Inflammatory macrophage treated with lipopolysaccharide for 4 hours (primary cell): ENCODE measurements at places on chromosomes 6 and 20.
A peak's percentile ranks its signal among the peaks of the same experiment; 100 is the strongest.

DNA sequence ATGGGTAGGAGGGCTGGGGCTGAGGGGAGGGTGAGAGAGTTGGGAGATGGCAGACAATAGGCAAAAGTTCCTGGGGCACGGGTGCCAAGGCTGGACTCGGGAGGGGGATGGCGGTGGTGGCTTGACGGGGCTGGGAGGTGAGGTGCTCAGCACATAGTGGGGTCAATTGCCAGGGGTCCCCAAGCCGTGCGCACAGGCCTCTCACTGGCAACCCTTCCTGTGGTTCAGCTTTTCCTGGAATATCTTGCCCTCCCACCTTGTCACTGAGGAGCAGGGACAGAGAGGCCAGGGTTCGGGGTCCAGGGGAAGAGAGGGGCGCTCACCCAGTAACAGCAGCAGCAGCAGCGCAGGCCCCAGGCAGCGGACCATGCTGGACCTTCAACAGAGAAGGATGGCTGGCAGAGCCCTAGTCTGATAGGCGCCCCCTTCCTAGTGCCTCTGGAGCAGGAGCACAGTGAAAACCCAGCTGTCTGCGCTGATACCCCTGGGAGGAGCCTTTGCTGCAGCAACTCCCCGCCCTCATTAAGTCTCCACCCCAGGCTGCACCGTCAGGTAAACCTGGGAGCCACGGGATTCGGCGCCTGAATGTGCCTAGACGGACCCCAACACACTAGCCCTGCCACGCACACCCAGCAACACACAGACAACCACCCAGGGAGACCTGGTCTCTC is at the start of gene GFRA4:
Gene GFRA4, minus strand, starts transcription at position 369 of the 671 bp plus-strand sequence. Its CDS starts 0 bp downstream, at position 369.
- no peak for DNase-seq

GRCh38 chr20:59242714-59243626 is 57.4 kb upstream of the EDN3 start:
- peak; percentile 11 for DNase-seq

GRCh38 chr6:169166896-169167580 is 86.6 kb downstream of the THBS2 start:
- DNase-seq: no peak

GRCh38 chr20:59125836-59126235 is 37.8 kb upstream of the ZNF831 start:
- no peak for DNase-seq

GRCh38 chr20:20926222-20926905 is 179.8 kb downstream of the LINC00237 start:
- DNase-seq: no peak

DNA sequence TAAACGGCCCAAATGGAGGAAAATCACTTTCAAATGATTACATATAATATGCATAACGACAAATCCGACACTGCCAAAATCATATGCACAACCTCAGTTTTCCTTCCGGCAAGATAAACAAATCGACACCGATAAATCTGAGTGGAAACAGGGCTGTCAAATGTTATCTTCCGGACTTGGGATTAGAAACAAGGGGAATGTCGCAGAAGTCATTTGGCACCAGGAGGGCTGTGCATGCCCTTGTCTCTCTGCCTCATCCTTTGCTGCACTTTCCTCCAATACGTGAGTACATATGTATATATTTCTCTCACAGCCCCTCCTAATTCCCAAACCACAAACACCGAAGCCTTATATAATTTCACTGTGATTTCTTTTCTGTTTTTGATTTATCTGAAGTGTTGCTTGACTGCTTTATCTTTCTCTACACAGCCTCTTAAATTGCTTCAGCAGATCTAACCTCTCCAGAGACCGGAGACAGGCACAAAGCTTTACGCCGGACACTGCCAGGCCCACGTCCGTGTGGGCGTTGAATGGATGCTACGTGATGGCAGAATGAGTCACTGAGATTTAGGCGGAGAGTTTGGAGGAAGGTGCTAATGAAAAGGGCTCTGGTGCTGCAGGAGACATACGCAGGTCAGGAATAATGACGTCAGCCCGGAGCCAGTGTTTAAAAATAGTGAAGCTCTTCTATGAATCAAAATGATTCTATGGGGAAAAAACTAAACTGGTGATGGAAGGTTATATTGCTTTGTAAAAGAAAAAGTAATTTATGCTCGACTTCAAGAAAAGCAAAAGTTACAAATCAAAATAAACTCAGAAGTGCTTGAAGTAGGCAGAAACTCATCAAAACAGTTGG is 21.0 kb upstream of the PRELID3B start:
- no peak for DNase-seq

DNA sequence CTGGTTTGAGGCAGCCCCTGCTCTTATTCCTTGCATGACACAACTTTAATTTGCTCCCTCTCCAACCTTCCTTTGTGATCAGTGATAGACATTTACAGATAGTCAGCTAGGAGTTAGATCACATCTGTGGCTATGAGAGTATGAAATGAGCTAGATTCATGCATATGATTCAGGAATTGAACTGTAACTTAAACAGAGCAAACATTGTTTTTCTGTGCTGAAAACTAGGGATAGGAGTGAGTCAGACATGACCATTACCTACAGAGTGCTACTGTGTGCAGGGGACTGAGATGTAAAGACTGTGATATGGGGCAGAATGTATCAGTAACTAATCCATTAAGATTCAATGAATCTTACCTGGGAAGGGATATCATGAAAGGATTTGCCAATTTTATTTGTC is 279.4 kb upstream of the SPTLC3 start:
- DNase-seq: no peak

DNA sequence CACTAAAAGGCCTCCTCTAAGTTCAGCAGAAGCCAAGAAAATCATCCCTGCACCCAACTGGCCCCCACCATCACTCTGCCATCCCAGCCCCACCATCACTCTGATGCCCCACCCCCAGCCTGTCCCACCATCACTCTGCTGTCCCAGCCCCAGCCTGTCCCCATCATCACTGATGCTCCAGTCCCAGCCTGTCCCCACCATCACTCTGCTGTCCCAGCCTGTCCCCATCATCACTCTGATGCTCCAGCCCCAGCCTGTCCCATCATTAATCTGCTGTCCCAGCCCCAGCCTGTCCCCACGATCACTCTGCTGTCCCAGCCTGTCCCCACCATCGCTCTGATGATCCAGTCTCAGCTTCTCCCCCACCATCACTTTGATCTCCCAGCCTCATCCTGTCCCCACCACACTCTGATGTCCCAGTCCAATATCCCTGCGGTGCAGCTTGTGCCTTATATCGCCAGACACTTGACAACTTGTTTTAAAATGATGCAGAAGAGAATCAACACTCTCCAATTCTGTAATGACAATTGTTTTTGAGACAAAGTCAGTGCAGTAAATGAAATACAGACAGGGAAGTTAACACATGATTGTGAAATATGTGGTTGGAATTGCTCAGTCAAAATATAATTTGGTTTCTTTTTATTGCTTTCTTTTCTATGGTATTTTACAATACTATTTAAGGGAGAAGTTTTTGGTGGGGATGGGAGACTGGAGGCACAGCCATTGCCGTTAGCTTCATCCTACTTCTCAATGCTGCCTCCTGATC is 100.8 kb downstream of the TNFAIP3 start:
- DNase-seq: peak; percentile 83

- DNase-seq: peak; percentile 18
Measured at GRCh38 chr6:152206072-152206818, 398.8 kb downstream of the ESR1 start.

DNA sequence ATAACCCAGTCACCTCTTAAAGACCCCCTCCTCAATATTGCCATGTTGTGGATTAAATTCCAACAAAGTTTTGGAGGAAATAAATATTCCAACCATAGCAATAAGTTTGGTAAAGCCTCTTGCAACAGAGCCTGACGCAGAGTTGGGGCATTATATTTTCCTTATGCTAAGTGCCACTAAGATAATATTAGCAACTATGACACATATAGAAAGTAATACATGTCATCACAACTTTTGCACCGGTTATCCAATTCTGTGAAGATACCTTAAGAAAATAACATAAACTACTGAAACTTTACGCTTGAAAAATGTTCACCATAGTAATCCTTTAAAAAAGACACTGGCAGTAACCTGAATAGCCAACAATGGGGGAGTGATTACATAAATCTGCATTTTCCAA is 52.2 kb upstream of the TRERF1 start:
- peak; percentile 49 for DNase-seq

DNA sequence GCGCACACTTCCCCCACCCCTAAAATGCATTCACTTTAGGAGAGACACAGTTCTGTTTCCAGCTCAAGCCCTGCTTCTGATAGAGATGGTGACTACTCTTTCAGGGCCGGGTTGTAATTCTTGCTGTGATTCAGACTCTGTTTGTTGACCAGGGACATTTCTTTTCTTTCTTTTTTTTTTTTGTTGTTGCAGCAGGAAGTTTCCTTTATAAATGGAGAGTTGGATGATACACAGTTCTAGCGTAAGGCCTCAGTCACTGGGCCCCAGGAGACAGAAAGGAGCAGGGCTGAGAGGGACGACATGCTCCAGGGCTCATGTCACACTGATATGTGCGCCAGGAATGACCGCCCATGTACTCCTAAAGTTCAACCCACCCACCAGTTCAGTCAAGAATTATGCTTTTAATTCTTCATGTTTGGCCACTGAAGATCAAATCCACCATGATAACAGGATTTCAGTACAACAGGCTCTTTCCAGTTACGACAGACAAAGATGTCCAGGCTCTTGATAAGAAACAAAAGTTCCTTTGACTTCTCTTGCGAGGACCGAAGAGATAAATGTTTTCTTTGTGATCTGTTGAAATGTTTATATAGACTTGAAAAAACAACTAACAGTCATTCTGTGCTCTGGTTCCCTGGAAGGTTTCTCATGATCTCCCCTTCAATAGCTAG is 142.5 kb downstream of the CD164 start:
- DNase-seq: peak; percentile 46

- no peak for DNase-seq
Measured at GRCh38 chr20:38228436-38228835, 32.1 kb downstream of the KIAA1755 start.

DNA sequence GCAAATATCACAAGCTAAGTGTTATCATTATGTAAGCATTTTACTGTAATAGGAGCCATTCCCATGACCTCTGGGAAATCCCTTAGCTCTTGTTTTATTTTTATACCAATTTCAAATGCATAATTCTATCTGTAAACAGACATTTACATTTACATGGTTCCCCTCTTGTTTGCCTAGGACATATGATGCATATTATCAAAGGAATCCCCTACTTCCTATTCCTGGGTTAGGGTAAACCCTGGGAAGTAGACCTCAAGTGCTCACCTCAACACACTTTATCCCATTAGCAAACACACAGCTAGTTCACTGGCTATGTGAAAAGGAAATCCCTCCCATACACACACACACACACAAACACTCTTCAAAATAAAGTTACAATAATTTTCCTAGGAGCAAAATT is 27.1 kb downstream of the PDE10A start:
- no peak for DNase-seq

DNA sequence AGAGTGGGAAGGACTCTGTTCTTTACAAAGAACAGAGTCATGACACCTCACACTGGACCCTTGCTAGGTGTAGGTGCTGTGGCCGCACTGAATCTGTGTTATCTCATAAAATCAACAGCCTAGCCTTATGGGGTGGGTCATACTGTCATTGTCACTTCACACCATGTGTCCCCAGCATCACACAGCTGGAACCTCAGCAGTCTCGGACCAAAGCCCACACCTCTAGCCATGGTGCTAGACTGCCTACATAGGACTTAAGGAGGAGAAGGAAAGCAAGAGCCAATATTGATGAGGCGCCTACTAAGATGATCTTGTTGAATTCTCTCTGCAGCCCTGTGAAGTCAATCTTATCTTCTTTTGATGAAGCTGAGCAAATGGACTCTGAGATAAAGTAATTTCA is 31.0 kb downstream of the UNC5CL start:
- DNase-seq: no peak

- no peak for DNase-seq
Measured at GRCh38 chr20:57335392-57335791, 5.8 kb downstream of the SPO11 start.

DNA sequence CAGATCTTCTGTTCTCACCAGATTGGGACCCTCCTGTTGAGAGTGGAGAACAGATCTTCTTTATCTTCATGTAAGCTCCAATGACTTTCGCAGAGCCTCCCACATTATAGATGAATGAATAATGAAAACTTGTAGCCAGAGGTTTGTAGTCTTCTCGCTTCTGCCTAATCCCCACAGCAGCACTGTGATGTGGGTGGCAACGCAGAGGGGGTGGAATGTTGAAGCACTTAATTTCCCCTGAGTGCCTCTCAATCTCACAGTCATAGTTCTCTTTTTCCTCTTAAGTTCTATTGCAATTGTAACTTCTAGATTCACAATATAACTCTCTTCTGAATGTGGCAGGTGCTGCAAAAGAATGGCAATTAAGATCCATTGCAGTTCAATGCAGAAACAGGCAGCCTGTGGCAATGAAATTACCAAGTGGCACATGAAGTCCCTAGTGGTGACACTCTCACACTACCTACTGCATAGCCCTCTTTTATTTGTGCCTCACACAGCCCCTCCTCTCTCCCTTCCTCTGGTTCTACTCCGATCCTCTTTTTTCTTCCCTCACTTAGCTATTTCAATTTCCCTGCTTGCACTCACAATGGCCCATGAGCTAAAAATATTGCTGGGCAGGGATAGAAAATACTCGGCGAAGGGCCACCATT is 281.9 kb downstream of the UBE3D start:
- DNase-seq: no peak

GRCh38 chr6:112155886-112156285 is 68.5 kb downstream of the FAM229B start:
- no peak for DNase-seq

- no peak for DNase-seq
Measured at GRCh38 chr6:92770540-92770939, 648.8 kb downstream of the EPHA7 start.

DNA sequence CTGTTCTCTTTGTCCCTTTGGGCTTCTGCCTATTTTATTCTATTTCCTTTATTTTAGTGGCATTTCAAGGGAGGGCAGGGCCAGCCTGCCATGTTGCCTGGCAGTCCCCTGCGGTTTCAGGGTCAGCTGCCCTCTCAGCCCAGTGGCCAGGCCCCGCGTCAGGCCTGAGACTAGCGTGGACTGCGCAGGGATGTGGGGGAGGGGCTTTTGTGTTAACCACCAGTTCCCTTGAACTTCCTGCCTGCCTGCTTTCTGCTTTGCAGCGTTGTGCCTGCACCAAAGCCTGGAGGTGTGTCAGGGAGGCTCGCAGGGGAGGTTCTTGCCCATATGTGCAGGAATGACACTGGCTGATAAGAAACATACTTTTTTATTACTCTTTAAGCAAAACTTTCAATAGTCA is 157.6 kb downstream of the SLC35B3 start:
- no peak for DNase-seq

GRCh38 chr6:159030168-159030567 is 14.6 kb downstream of the TAGAP start:
- no peak for DNase-seq

- DNase-seq: no peak
Measured at GRCh38 chr6:27870291-27870870, 41.8 kb downstream of the OR2B2 start.

DNA sequence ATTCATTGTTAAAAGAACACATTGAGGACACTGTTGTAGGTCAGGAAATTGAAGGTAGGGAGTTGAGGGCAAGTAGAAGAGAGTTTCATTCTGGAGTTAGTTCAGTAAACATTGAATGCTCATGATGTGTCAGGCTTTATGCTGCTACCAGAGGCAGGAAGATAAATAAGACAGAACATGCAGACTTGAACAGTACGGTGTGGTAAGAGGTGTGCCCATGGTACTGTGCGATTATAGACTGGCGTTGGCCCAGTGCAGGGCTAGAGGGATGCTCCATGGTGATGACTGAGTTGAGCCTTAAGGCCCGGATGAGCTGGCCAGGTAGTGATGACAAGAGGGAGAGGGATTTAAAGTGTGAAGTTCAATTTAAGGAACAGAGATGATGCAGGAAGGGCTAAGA is 50.8 kb downstream of the CARMIL1 start:
- DNase-seq: no peak
